Omental fat pad (tissue), 4 donors: ENCODE measurements at places on chromosomes 3 and 15. TPM values are rescaled to one million over a fixed set of nuclear protein-coding genes. Genes with fewer than 3 reads are reported as not detected.
A peak's percentile ranks its signal among the peaks of the same experiment; 100 is the strongest.

Gene GHSR
- not detected for total RNA-seq

Gene ITPKA
- 1.2 TPM for total RNA-seq

DNA sequence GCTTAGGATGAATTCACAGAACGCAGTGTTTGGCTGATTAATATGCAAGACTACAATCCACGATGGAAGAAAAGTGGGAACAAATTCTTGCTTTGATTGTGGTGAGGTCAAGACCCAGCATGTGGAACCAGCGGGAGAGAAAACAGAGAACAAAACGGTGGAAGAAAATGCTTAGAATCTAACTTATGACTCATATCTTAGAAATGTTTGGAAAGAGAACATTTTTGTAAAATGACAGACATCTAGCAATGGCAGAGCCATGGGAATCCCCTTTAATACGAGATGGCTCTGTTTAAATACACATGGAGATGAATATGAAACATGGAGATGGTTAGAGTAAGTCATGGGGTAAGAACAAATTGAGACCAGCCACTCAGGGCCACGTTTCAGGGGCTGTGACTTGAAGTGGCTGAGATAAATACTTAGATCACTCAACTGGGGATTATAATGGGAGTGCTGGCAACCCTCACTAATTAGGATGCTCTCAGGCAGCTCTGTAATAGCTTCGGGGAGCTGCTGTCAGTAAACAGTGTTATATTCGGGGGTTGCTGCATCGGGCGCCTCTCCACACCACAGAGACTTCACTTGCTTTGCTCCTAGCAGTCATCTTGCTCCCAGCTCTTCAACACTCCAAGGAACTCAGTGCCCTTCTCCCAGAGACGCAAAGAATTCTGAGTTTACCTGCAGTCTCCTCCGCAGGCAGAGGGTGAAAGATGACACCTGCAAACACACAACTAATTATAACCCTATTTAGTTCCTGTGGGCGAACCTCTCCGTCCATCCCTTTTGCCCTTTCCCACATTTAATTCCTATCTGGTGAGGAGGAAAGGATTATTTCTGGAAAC is 68.0 kb upstream of the ONECUT1 start:
- DNase-seq, result no peak

Gene CSPG4
- total RNA-seq, result 49.0 TPM

Gene ZNF502
- total RNA-seq, result 7.3 TPM

Gene MEIS2
- 87.5 TPM for total RNA-seq

DNA sequence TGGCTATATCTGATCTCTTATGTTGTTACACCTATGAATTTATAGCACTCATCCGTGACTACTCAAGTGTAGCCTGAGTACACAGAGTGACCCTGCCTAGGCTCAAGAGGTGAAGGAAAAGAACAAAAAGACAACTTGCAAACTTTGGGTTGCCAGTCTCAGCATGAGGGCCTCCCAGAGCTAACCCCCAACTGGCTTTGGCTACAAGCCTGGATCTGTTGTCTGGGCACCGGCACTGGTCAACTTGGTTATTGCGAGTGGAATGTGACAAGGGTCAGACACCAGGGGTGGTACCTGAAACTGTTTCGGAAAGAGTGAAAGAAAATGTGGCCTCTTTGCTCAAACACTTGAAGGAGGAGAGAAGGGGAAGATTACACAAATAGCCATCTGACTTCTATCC is 49.5 kb upstream of the BCL6 start:
- no peak for DNase-seq

Gene SRGAP3
- 3.2 TPM for total RNA-seq

GRCh38 chr15:52252781-52253180 is 42.8 kb downstream of the MYO5C start:
- DNase-seq, result no peak

DNA sequence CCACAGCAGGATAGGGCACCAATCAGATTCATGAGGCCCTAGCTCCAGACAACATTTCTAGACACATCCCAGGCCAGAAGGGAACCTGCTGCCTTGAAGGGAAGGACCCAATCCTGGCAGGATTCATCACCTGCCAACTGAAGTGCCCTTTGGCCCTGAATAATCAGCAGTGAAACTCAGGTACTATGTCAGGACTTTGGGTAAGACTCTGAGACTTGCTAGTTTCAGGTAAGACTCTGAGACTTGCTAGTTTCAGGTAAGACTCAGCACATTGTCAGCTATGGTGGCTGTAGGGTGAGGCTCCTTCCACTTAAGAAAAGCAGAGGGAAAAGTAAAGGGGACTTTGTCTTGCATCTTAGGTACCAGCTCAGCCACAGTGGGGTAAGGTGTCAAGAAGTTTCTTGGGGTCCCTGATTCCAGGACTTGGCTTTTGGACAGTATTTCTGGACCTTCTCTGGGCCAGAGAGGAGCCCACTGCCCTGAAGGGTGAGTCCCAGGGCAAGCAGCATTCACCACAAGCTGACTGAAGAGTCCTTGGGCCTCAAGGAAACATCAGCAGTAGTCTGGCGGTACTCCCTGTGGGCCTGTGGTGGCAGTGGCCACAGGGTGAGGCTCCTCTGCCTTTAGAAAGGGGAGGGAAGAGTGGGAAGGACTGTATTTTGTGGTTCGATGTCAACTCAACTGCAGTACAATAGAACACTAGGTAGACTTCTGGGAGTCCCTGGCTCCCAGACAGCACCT is 13.7 kb upstream of the COL8A1 start:
- DNase-seq, result no peak

DNA sequence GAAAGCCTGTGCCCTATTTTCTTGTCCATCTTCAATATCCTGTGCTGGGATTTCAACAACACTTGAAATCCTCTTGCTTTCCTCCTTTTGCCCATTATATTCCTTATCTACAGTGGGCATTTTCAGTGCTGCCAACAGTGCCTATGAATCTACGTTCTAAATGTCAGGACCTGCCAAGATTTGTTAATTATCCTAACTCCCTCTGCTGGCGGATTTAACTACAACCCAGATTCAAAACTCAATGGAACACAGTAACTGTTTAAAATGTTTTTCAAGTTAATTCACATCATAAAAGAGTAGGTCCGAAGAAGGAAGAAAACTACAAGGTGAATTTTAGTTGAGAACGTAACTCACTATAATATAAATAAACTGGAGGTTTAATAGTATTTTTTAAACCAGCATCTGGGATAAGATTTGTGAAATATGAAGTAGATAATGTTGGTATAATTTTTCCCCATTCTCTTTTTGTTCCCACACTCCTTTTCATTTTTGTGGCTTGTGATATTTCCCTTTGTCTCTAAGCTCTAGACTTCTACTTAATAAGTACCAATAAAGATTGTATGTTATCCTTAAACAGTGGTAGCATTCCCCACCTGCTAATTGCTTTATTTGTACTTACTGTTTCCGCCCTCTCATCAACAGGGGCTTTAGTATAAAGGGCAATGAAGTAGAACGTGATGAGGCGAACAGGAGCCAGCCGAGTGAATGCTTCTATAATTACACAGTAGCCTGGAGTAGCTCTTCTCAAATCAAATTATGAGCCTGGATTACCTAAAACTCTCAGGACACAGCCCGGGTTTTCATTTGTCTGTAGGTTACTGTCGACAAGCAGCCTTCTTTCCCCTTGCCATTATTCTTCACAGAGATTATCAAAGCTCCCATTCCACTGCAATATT is 302.5 kb upstream of the ATP11B start:
- DNase-seq, result no peak

- DNase-seq, result no peak
Observed at GRCh38 chr3:124553178-124553577, 177.1 kb upstream of the UMPS start.

DNA sequence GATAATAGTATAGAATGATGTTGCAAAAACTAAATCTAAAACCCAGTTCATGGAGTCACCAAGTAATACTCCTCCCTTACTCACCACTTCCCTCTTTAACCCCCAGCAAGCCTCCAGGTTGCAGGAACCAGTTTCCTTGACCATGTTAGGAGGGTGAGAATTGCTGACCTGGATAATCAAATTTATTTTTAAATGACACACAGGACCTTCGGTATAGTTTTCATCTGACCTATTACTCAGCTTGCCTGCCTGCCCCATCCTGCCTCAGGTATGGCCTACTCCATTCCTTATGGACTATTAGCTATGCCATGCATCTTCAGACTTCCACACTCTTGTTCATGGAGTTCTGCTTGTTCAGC is 883 bp downstream of the RTP4 start:
- no peak for DNase-seq

DNA sequence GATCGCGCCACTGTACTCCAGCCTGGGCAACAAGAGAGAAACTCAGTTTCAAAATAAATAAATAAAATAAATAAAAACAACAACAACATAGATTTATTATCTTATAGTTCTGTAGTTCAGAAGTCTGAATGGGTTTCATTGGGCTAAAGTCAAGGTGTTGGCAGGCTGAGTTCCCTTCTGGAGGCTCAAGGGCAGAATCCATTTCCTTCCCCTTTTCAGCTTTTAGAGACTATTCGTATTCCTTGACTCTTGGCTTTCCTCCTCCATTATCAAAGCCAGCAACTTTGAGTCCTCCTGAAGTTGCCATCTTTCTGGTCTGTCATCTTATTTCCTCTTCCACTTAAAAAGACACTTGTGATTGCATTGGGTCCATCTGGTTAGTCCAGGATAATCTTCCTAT is 12.1 kb downstream of the BLM start:
- DNase-seq, result no peak

Gene HIGD2B
- total RNA-seq, result not detected

Gene CCPG1
- 47.0 TPM for total RNA-seq

Gene ERC2
- 2.3 TPM for total RNA-seq

Gene PLSCR2
- not detected for total RNA-seq

DNA sequence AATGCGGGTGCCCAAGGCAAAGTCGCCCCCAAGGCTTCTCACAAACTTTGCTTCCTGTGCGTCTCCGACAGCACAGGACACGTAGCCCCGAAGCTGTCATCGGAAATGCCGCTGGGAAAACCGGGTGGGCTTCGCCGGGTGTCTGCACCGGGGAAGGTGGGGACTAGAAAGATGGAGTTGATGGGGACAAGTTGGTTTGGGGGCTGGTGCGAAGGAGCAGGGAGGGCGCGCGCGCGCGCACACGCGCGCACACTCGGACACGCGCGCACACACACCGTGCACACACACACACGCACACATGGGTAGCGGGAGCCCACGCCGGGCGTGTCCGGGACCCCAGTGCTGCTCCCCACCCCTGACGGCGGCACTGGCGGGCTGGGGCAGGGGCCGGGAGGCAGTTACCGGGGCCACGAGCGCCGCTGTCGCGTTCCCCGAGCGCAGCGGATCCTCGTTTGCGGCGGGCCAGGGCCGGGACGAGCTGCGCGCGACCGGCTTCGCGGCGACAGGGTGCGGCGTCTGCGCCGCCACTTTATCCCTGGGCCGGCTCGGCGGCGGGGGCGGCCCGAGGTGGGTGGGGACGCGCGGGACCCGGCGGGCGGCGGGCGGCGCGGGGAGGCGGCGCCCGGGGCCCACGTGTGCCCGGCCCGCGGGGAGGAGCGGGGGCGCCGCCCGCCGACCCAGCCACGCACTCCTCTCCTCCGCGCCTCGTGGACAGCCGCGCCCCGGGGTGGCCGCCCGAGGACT is 539 bp upstream of the MGLL start:
- no peak for DNase-seq

DNA sequence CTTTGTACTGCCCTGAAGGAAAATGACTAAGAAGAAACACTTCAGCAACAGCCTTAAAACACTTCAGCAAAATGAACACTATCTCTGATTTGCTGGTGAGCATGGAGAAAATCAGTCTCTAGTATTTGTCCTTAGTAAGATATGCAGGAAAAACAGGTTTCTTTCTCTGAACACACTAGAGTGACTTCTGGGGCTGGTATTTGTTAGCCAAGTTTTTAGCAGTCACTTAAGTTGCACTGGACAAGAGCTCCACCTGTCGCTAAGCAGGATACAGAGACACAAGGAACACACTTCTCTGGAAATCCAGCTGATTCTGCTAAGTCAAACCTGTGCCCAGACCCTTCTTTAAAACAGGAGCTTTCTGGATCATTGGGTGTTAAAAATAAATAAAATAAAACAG is 65.3 kb downstream of the CHAC1 start:
- DNase-seq, result no peak

DNA sequence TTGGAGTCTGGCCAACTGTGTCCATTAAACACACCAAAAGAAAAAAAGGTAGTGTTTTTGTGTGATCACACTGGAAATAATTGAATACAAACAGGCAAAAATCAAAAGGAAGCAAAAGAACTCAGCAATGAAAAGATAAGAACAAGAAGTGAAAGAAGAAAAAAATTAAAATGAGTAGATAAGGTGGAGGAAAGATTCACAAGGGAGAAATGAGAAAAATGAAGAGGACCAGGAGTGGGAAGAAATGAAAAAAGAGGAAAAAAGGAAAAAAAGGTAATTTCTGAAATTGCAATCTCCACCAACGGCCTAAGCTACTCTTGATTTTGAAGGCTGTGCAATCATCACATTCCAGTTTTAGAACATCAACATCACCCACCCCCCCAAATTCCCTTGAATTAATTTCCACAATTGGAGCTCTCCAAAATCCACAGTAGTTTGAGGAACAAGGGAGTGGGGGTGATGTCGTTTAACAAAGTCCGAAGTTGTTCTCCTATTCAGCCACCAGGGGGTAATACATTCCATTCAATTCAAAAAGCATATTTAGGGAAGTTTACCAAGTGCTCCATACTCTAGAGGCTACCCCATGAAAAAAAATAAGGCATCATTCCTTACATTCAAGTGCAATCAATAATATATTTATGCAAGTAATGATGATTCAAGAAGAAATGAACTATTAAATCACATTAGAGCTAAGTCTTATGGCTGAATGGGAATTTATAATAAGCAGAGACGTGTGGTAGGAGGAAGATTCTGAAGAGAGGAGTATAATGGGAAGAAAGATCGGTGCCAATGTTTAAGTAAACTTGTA is 37.4 kb downstream of the ZNF860 start:
- no peak for DNase-seq

DNA sequence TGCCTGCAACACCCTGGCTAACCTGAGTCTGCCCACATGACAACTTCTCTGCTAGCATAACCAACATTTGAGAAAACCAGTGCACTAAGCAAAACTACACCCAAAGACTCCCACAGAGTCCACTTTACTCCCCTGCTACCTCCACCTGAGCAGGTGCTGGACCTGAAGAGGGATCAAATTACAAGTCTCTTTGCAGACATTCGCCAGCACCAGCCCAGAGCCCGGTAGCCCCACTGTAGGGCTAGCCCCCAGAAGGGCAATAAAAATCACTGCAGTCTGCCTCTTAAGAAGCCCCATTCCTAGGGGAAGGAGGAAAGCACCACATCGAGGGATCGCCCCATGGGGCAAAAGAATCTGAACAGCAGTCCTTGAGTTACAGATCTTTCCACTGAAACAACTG is 472.2 kb downstream of the GRM7 start:
- no peak for DNase-seq

Gene SPATA16
- total RNA-seq, result not detected

GRCh38 chr3:192170659-192171058 is 556.7 kb downstream of the FGF12 start:
- no peak for DNase-seq

GRCh38 chr3:110021659-110022058 is 684.3 kb upstream of the DPPA4 start:
- no peak for DNase-seq

- DNase-seq, result no peak
Observed at GRCh38 chr15:71272932-71273331, 157.7 kb downstream of the THSD4 start.

- peak; percentile 29 for DNase-seq
Observed at GRCh38 chr3:149339931-149340309, 6.5 kb upstream of the TM4SF18 start.
